ENCODE measurements at places on chromosomes 11 and 22. TPM values are rescaled to one million over a fixed set of nuclear protein-coding genes. Genes with fewer than 3 reads are reported as not detected.

- DNase-seq, result no peak
Observed at GRCh38 chr11:83019888-83020579, 51.7 kb downstream of the RAB30 start.

GRCh38 chr11:94325681-94326080, 21.3 kb downstream of the IZUMO1R start:
- peak; percentile 75 for DNase-seq

DNA sequence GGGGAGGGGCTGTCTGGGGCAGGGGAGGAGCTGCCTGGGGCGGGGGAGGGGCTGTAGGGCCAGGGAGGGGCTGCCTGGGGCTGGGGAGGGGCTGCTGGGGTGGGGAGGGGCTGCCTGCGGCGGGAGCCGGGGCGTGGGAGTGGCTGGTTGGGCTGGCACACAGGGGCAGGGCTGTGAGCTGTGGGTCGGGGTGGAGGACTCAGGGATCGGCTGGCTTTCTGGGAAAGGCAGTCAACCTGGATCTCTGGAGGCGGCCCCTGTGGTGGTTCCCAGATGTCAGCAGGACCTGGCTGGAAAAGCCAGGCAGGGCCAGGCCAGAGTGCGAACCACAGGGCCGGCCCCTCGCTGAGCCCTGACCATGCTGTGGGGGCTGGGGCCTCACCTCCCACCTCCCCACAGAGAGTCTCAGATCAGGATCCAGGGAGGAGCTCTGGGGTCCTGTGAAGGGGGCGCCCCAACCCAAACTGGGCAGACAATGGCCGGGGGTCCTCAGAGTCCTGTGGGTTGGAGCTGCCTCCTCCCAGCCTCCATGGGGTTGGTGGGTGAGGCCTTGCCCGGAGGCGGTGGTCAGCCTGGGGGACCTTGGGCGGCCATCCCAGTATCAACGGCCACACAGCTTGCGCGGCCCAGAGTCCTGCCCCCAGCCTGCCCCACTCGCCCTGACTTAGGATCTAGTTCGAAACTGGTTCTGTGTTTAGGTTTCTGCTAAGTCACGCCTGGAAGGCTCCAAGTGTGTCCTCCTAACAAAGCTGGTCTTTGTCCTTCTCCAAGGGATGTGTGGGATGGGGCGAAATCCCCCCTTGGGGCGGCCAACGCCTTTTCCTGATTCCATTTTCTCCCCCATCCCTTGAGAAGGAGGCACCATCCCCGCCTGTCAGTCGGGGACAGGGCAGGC, 1.9 kb downstream of the MUC5B start:
- DNase-seq, result no peak

- no peak for DNase-seq
Observed at GRCh38 chr22:32389685-32390084, 22.4 kb downstream of the RTCB start.

The VPREB3 gene
- total RNA-seq, result not detected
